SW480 (cell line): ENCODE measurements at places on chromosomes 12 and 14.

DNA sequence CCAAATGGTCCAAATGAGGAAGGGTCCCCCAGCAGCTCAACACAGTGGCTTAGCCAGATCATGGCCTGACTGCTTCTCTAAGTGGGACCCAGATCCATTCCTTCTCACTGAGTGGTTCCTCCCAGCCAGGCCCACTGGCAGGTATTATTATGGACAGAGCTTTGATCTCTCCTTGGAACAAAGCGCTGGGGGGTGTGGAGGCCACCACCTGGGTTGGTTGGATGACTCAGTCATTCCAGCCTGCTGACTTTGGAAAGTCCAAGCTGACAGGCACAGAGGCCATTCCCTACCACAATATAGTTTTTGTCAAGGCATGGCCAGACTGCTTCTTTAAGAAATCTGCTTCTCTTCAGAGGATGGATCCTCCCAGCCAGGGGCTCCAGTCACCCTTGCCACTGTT lies 341.1 kb downstream of the BTG1 start:
- DNase-seq: peak; percentile 81

DNA sequence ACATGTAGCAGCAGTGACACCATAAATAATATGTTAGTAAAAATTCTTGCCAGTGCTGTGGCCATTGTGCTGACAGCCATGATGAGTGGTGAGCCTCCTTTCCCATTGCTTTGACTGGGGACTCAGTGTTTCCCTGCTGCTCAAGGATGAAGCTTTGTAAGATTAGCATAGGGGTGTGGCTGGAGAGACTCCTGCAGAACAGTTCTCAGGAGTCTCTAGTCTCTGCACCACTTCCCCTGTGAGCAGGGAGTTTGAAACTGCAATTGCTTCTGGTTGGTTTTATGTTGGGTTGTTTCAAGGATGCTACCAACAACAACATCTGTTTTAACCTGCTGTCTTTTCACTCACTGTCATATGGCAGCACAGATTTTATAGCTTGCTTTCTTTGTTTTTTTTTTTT lies 41.4 kb downstream of the ZC3H14 start:
- DNase-seq: no peak

GRCh38 chr12:91093341-91093740 lies 18.0 kb downstream of the LUM start:
- no peak for DNase-seq

GRCh38 chr12:92629349-92630065 lies 73.3 kb upstream of the PLEKHG7 start:
- no peak for DNase-seq

DNA sequence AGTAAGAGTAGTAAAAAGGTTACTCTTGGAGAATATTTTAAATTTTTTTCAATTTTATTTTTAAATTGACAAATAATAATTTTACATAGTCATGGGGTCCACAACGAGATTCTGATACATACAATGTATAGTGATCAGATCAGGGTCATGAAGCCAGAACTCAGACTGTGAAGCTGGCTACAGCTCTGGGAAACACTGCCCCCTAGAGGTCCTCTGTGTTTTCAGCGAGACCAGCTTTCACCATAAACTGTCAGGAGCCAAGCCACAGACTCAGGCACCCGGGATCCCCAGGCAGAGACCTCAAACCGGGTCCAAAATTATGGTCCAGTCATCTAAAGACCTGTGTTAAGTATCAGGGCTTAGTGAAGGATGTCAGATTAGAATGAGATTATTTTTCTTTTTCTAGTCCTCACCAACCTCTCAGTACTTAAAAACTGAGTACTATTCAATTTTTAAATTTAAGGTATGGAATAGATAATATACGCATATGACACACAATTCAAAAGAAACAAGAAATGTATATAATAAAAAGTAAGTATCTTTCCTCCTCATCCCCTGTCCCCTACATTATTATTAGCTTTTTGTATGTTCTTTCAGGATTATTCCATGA lies 397.1 kb downstream of the MDGA2 start:
- DNase-seq: peak; percentile 24

- no peak for DNase-seq
Measured at GRCh38 chr12:107102294-107102693, 8.9 kb upstream of the CRY1 start.

- DNase-seq: no peak
Measured at GRCh38 chr12:1131811-1132224, 140.8 kb downstream of the ERC1 start.

- no peak for DNase-seq
Measured at GRCh38 chr14:70043001-70043400, 145.8 kb downstream of the SLC8A3 start.

DNA sequence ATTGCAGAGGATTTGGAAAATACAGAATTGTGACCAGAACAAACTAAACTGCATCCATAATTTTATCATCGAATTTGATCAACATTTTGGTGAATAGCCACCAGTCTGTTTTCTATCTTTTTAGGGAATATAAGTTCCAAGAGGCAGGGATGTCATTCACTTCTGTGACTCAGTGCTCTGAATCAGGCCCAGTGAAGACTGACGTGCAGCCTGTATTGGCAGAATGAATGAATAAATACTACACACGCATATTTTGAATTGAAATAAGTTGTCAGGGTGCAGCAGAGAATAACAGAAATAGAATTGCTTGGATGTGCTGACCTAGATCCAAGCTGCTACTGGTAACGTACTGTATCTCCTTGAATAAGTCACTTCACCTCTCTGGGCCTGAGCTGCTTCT lies 1.3 kb upstream of the EMP1 start:
- no peak for DNase-seq

GRCh38 chr12:89975574-89975973 lies 266.9 kb upstream of the ATP2B1 start:
- DNase-seq: no peak
